GM19239 (cell line): ENCODE measurements at places on chromosomes 1 and 21.

GRCh38 chr1:92943502-92943847 lies 17.8 kb downstream of the DIPK1A start:
- DNase-seq = no peak

DNA sequence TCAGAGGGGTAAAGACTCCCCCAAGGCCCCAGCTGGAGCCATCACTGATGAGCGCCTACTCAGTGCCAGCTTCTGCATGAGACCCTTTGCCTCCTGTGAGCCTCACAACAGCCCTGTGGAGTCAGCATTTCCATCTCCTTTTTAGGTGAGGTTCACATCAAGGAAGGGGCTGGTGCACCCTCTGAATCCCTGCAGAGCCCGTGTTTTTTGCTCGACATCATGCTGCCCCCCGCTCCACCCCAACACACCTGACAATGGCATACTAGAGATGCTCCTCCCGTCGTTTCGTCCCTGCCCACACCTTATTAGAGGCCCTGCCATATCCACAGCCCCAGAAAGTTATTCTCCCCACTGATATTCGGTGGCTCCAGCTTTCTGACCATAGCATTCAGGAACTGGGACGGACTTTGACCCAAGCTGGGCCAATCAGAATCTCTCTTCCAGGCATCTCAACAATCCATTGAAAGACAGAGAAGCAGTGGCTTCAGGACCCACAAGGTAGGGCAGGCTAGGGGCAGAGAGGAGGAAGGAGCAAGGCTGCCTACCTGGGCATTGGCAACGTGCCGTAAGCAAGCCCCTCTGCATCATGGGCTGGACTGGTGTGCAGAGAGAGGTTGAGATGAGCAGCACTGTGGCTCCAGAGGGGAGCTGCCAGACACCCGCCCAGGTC lies 32.7 kb downstream of the EPHA10 start:
- no peak for DNase-seq

DNA sequence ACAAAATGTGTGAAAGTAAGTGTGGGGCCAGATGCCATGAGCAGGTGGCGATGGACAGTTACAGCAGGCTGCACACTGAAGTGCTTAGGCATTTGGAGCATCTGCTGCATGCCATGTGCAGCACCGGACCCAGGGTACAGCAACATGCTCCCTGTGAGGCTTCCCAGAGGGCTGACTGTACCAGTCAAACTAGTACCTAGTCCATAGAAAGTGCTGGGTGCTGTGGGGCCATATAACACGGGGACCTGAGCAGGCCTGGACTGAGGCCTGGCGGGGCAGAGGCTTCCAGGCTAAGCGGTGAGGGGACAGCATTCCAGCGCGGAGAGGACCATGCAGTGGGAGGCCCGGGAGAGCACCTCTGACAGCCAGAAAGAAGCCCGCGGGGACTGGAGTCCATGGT lies 29.9 kb upstream of the PKP1 start:
- DNase-seq = no peak

- DNase-seq = no peak
These were observed 139.9 kb downstream of the DHRS3 start for GRCh38 chr1:12477936-12478611.

DNA sequence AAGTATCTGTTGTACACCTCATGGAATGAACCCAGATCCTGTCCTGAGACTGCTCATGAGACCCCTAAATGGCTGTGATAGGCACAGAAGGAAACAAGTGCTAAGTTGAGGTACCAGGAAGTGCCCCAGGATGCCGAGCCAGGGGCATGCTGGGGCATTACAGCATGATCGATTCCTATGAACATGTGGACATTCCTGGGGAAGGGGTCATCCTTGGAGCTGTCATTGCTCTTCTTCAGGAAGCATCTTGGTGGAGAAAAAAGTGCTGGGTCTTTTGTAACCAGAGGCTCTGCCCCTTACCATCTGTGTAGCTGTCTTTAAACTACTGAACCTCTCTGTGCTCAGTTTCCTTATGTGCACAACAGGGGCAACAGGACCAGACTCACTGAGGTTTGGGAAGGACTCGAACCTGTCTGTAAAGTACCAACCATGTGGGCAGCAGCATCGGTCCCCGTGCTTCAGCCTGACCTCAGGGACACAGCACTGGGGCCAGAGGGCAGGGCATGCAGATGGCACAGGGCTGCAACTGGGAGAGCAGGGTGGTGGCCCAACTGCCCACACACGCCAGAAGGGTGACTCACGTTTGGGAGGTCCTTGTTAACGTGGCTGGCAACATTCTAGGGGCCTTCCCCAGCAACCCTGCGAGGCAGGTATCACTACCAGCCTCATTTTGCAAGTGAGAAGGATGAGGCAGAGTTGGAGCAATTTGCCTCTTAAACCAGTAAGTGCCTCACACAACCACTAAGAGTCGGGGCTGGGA lies 142.3 kb upstream of the EDN2 start:
- no peak for DNase-seq

GRCh38 chr1:183105449-183105848 lies 80.6 kb upstream of the LAMC2 start:
- no peak for DNase-seq

- no peak for DNase-seq
These were observed 12.8 kb upstream of the LBR start for GRCh38 chr1:225440380-225441221.

DNA sequence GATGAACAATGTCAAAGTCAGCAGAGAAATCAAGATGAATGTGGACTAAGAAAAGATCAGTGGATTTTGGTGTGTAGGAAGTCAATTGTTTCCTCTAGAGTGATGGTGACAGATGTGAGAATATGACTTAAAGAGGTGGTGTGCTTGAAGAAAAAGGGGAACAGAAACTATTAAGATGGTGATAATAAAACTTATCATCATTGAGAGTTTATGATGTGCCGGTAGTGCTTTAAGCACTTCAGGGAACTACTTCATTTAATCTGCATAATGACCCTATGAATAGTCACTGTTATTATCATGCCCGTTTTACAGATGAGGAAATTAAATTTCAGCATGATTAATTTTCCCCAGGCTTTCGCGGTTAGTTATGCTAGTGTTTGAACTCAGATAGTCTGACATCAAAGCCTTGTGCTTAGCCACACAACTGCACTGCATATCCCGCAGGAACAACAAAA lies 246.9 kb upstream of the LRRC7 start:
- DNase-seq = no peak

DNA sequence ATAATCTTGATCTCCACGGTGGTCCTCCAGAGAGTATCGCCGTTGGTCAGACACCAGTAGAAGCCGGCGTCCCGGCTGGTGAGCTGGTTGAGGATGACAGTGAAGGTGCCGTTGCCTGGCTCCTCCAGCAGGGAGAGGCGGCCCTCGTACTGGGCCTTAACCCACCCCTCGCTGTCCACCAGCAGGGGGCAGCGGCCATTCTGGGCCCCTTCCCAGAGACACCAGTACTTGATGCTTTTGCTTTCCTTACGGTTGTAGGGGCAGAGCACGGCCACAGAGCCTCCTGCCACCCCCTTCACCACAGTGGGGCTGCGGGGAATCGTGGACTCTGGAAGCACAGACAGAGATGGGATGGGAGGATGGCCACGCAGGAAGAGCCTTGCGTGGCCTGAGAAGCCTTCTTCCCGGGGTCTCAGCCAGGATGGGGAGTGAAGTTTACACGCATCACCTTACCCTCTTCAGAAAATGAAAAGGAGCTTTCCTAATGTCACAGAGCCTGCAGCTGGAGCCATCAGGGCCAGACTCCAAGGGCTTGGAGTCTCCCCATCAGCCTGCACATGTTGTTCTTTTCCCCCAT lies 10.7 kb downstream of the PIGR start:
- no peak for DNase-seq

DNA sequence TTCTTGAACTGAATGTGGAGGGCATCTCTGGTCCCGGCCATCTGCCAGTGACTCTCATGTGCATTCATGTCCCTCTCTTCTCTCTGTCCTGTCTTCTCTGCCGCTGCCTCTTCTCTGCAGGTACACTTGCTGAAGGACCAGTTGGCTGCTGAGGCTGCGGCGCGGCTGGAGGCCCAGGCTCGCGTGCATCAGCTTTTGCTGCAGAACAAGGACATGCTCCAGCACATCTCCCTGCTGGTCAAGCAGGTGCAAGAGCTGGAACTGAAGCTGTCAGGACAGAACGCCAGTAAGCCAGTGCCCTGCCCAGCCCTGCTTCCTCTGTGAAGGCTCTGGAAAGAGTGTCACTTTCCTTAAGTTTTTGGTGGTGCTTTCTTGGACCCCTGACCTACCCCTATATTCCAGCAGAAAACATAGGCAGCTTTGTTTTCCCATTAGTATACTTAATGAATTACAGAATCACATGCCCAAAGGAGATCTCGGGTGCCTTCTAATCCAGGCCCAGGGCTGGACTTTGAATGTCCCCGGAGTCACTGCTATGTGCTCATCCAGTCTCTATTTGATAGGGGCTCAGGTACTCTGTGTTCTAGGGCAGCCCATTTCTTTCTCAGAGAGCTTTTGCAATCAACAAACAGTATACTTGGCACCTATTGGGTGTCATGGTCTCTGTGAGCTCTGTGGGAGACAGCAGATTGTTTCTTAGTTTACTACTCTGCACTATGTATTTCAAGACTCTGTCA lies 11.2 kb downstream of the SPATA46 start:
- DNase-seq = no peak

DNA sequence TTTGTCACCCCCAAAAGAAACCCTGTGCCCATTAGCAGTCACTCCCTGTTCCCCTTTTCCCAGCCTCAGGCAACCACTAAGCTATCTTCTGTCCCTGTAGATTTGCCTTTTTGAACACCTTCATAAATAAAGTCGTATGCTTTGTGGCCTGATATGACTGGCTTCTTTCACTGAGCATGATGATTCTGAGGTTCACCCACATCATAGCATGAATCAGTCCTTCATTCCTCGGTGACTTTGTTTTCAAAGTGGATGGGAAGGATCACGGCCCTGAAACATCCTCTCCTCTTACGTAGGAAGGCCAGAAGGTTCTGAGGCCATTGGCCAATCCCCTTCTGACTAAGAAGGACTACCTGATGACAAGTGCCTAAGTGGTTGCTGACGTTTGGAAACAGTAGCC lies 39.1 kb downstream of the NIPAL3 start:
- DNase-seq = no peak

GRCh38 chr21:22657781-22658180 lies 1659.6 kb downstream of the NCAM2 start:
- DNase-seq = no peak

DNA sequence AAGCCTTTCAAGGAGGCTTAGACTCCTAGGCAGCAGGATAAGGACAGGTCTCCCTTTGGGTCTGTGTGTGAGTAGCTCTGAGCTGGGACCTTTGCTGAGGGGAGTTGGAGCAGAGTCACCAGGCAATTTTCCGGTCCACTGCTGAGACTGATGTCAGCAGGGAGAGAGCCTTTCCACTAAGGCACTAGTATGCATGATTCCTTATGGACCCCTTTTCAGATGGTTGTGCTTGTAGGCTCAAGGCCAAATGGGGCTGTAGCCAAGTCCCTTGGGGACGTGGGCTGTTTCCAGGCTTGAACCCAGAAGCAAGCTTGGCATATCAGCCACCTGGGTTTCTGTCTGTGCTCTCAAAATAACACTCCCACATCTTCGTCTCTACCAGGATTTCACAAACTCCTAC lies 73.0 kb downstream of the CCDC18 start:
- DNase-seq = no peak

- no peak for DNase-seq
These were observed 10.1 kb downstream of the FTCD start for GRCh38 chr21:46145159-46145839.

DNA sequence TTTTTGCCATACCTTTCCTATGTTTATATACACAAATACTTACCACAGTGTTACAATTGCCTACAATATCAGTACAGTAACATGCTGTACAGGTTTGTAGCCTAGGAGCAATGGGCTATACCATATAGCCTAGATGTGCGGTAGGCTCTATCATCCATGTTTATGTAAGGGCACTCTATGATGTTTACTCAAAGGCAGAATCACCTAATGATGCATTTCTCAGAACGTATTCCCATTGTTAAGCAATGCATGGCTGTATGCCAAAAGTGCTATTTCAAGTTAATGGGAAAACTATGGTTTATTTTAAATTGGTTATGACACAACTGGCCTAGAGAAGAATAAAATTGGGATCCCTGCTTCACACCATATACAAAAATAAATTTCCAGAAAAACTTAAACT lies 36.9 kb upstream of the DISP1 start:
- no peak for DNase-seq

DNA sequence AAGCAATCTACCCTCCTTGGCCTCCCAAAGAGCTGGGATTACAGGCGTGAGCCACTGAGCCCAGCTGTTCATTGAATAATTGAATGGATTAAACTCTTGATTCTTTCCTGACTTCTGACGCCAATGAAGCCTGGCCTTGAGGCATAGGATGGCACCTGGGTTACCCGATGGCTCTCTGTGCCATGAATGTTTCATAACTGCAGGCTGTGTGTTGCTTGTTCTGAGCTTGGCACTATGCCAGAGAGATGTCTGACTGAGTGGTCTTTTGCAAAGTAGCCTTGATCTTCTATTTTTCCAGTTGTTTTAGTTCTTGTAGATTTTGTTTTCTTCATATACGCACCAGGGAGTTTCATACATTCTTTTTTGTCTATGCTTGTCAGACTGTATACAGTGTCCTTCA lies 38.5 kb upstream of the AK4 start:
- DNase-seq = no peak

- no peak for DNase-seq
These were observed 131.6 kb downstream of the SNX7 start for GRCh38 chr1:98793136-98793535.

GRCh38 chr21:18340387-18340942 lies 63.1 kb downstream of the TMPRSS15 start:
- no peak for DNase-seq

DNA sequence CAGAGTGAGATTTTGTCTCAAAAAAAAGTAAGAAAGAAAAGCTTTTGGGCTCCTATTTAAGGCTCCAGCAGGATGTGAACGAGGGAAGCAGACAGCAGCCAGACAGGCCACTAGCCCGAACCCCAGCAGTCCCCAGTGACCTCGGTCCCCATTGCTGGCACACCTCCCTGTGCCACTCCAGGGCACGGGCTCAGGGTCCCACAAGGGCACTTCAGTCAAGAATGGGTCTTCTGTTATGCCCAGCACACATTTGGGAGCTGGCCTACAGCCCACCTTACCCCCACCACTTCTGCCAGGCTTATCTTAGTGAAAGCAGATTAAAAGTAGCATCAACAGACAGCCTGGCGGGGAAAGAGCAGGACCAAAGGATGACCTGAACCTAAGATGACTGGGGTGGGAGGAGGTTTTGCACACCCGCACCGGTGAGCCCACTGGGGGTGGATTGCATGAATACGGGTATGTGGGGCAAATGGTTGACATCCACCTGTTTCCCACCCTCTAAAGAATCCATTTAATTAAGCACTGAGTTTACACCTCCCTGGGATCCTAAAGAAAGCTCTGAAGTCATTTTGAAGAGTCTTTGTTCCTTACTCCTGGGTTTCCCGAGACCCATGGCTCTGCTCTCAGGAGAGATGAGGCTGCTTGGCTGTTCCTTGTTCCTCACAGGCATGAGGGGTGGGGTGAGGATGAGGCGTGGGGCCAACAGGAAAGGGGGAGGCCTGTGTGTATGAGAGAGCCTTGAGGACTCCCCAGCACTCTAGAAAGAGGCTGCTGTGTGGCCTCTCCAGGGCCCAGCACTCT lies 4.7 kb downstream of the CHI3L1 start:
- no peak for DNase-seq

GRCh38 chr1:221777431-221778072 lies 35.7 kb upstream of the DUSP10 start:
- DNase-seq = no peak

- DNase-seq = no peak
These were observed 103.4 kb upstream of the TIAM1 start for GRCh38 chr21:31447505-31447904.

- DNase-seq = no peak
These were observed 68.0 kb upstream of the WDR26 start for GRCh38 chr1:224502459-224503160.

- no peak for DNase-seq
These were observed 21.5 kb downstream of the GON4L start for GRCh38 chr1:155835548-155835947.

- no peak for DNase-seq
These were observed 4.7 kb downstream of the SLC1A7 start for GRCh38 chr1:53137729-53138128.
